HTR-8/SVneo (cell line): ENCODE measurements at places on chromosomes 3 and 15.

GRCh38 chr3:52230889-52231499, 5.5 kb upstream of the TLR9 start:
- DNase-seq = no peak

GRCh38 chr15:48002767-48003166, 118.0 kb upstream of the SLC24A5 start:
- DNase-seq = no peak

GRCh38 chr15:61743345-61743909, 316.8 kb downstream of the VPS13C start:
- DNase-seq = no peak

DNA sequence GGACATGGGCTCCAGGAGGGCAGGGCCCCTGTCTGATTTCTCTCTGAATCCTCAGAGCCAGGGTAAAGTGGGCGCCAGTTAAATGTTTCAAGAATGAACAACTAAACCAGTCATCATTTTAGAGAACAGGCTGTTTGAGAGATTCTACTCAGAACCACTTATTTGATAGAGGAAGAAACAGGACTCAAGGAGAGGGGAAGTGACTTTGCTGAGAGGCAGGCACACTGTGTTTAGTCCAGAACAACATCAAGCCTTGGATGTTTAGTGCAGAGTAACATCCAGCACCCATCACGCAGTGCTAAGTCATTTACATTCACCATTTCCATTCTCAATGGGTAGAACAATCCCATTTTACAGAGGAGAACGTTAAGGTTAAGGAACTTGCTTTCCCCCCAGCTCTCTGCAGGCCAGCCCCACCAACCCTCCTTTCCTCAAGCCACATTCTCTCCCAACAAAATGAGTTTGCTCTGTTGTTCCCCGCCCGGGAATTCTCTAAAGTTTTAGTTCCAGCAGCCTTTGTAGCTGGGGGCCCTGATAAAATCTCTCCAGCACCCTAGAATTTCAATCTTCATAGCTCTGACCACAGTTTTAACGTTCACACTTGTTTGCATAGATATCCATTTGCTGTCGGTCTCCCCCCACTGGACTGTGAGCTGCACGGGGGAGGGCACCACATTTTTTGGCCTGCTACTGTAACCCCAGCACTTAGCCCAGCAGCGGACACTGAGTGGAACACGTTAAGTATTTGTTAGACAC, 962 bp downstream of the NMNAT3 start:
- no peak for DNase-seq

- no peak for DNase-seq
Measured at GRCh38 chr3:65173841-65174240, 486.0 kb upstream of the ADAMTS9 start.

- no peak for DNase-seq
Measured at GRCh38 chr15:70869346-70869745, 15.4 kb upstream of the LARP6 start.

DNA sequence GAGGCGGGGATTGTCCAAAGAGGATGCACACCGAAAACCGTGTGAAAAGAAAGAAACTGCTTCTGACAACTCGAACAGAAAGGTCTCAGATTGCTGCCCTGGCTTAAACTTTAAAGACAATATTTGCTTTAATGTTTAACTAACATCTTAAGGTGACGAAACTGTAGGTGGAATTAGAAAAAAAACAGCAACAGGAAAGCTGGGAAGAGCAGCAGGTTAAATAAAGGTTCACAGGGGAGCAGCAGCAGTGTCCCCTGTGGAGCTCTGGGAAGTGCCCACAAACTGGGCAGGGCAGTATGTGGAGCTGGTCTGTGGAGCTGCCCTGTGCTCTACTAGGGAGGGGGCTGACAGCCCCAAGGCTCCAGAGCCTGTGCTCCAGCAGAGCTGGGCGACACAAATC, 25.4 kb downstream of the RUVBL1 start:
- DNase-seq = no peak

DNA sequence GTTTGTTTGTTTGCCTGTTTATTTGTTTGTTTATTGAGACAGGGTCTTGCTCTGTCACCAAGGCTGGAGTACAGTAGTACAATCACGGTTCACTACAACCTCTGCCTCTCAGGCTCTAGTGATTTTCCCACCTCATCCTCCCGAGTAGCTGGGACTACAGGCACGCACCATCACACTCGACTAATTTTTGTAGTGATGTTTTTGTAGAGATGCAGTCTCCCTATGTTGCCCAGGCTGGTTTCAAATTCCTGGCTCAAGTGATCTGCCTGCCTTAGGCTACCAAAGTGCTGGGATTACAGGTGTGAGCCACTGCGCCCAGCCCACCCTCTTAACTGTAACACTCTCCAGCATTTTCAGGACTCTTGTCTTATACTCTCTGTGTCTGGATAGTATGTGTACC, 26.7 kb downstream of the PLD1 start:
- DNase-seq = no peak

DNA sequence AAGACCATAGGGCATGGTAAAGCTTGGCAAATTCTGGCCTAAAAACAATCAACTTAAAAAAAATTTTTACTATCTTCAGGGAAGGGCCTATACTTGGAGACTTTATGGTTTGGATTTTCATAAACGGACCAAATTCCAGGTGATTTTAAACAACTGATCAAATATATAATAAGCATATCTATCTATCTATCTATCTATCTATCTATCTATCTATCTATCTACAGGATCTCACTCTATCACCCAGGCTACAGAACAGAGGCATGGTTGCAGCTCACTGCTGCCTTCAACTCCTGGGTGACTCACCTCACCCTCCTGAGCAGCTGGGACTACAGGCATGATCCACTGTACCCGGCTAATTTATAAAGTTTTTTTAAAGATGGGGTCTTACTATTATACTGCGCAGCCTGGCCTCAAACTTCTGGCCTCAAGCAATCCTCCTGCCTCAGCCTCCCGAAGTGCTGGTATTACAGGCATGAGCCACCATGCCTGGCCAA, 6.7 kb downstream of the SPPL2A start:
- no peak for DNase-seq

DNA sequence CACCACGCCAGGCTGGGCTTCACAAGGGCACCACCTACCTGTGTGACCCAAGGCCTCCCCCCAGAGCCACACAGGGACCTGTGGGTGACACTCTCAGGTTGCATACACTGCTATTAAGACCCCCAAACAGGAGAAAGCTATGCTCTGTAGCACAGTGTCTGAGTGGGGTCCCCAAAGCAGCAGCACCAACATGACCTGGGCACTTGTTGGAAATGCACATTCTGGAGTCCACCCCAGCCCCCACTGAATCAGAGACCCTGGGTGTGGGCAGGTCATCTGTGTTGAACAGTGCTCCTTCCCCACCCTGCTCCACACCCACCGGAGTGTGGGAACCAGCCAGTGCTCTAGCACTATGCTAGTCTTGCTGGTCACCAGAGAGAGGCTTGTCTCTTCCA, 76.1 kb downstream of the ADAMTS17 start:
- DNase-seq = no peak

DNA sequence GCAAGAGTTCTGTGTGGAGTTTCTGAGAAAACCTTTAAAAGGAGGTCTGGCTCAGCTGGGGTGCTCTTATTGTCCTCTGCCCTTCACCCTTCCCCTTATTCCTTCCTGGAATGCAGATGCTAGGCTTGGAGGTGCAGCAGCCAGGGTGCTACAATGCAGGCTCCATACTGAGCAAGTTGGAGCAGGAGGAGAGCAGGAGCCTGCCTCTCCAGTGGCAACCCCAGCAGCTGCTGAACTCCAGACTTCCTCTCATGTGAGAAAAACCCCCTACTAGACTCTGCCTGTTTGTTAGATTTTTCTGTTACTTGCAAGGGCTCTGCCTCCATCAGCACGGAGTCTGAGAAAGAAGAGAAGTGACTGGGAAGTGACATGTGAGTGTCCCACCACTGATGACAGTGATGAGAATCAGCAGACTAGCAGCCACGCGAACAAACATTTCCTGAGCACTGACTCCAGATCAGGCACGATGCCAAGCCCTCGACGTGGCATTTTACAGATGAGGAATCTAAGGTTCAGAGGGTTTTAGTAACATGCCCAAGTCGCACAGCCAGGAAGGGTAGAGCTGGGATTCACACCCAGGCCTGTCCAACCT, 16.1 kb upstream of the RARRES1 start:
- no peak for DNase-seq

DNA sequence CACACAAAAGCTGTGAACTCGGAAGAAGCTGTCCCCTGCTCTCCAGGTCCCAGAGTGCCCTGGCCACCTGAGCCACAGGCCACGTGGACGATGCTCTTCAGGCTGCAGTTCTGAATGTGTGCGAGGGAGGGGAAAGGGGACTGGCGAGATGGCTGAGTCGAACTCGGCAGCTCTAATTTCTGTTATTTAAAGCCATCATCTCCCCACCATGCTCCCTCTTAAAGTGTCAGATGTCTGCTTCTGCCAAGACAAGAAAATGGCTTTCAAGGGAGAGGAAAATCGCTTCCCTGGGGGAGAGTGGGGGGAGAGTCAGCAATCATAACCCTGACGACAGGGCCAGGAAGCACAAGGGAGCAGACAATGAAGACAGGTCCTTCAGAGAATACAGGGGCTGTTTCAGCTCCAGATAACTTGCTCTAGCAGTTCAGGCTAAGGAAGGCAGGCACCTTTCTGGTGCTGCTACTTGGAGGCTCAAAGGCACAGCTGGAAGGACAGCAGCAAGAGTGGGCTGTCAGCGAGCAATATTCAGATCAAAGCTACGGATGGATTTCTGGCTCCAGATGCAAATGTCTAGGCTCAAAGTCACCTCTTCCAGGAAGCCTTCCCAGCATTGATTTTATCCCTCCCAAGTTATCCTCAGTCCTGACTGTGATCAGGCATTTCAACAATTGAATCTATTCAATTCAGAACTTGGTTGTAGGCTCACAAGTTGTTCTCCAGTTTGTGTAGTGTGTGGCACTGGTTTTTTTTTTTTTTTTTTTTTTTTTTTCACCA, 15.5 kb upstream of the CCDC33 start:
- DNase-seq = no peak

DNA sequence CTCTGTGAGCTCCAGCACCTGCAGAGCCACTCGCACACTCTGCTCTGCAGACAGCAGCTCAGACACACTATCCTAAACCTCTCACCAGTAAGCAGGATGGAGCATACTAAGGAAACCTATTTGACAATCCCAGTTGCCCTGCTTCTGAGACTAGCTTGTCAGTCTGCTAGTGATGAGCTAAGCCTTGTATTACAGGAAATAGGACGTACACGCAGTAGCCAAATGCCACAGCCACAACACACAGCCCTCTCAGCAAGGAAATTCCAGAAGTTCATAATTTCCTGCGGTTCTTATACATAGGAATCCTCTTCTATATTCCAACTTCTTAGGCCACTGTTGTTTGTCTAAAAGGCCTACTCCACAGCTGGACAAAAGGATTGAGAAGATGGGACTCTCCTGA, 74.5 kb downstream of the MYLK start:
- no peak for DNase-seq

GRCh38 chr3:140754936-140755335, 77.1 kb downstream of the TRIM42 start:
- DNase-seq = no peak
